GM13977 (cell line): ENCODE measurements at places on chromosomes 2 and 18.
A peak's percentile ranks its signal among the peaks of the same experiment; 100 is the strongest.

DNA sequence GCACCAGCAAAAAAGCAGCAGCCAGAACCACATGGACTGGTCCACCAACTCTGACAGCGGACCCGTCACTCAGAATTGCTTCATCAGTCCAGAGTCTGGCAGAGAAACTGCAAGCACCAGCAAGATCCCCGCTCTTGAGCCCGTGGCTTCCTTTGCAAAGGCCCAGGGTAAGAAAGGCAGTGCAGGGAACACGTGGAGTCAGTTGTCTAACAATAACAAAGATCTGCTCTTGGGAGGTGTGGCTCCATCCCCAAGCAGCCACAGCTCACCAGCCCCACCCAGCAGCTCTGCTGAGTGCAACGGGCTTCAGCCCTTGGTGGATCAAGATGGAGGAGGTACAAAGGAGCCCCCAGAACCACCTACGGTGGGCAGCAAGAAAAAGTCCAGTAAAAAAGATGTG is 269.3 kb downstream of the SETBP1 start:
- no peak for DNase-seq

GRCh38 chr2:108621687-108622681 is 87.7 kb downstream of the LIMS1 start:
- DNase-seq: no peak

DNA sequence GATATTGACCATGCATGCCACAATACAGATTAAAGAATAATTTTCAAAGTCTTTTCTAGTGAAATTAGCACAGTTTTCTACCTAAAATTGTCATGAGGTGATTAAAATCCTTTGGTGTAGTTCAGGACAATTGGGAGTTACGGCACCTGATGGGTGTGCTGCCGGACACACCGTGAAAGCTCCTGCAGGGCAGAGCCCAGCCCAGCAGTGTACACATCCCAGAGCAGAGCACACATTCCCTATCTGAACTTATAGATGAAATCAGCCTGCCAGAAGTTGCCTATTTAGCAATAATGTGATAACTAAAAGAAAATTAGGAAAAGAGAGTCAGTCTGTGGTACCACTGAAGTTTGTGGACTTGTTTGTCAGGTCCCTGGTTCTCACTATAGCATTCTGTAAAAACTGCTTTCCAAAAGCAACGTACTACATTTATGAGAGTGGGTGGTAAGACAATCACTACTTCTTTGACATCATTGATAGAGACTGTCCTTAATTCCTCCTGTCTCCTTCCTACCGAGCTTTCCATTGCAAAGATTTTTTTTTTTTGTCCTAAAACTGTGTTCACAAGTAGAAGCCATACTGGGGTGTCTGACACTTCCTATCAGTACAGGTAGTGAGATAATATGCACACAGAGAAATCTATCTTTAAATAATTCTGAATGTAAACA is 3.4 kb downstream of the CYTIP start:
- no peak for DNase-seq

GRCh38 chr18:25058521-25058920 is 293.4 kb downstream of the ZNF521 start:
- DNase-seq: no peak

GRCh38 chr2:24047703-24048033 is 477 bp upstream of the WDCP start:
- no peak for DNase-seq

DNA sequence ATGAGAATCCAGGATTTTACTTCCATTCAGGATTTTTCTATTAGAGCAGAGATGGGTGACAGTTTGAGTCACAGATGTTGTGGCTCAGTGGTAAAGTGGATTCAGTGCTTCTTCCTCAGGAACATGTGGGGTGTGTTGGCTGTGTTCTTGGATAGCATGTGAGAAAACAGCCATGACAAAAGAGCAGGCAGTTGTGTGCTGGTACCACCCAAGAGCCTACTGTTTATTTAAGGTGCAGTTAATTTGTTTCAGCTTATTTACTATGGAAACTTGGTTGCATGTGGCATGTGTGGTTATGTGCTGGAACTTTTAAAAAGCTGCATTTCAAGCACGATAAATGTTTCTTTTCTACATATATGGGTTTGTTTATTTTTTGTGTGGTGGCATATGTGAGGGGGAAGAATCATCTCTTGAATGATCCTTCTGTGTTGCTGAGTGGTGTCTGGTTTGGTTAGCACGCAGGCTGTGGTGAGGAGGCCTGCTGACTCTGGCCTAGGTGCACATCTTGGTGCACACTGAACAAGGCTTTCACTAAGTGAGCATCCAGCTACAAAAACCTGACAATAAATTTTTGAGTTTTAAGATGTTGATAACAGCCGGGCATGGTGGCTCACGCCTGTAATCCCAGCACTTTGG is 67.3 kb downstream of the SPTBN1 start:
- DNase-seq: no peak

- DNase-seq: no peak
These were observed 7.1 kb upstream of the STAMBP start for GRCh38 chr2:73821669-73822068.

DNA sequence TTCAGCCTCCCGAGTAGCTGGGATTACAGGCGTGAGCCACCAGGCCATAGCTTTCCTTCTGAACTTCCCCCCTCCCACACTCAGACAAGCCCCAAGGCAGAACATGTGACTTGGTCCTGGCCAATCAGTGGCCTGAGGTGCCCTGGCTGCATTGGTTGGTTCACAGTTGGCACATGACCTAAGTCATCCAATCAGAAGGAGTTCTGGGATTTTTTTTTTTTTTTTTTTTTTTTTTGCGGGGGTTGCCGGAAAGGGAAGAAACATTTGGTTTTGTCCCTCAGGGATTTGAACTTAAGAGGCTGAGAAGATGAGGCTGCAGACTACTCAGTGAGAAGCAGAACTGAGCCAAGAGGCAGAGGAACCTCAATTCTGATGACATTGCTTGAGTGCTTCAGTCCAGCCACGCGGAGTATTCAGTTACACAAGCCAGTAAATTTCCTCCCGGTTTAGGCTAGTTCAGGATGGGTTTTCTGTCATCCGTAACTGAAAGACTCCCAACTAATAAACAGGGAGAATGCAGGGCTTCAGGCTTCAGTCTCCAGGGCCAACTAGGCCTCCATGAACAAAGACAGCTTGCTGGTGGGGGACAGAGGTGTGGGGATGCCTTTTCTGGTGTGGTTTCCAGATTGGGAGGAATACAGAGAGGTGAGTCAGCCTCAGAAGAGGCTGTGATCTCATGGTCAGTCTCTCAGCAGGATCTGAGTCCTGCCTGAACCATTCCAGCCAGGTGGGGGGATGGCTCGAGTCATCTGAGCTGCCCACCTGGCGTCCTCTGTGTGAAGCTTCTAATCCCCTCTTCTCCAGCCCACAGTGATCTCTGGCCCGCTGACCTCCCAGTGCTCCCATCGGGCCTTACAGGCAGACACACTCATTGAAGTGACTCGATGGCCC is 9.2 kb downstream of the PTMA start:
- peak; percentile 74 for DNase-seq

- no peak for DNase-seq
These were observed 22.2 kb downstream of the TNS1 start for GRCh38 chr2:217980591-217980990.

DNA sequence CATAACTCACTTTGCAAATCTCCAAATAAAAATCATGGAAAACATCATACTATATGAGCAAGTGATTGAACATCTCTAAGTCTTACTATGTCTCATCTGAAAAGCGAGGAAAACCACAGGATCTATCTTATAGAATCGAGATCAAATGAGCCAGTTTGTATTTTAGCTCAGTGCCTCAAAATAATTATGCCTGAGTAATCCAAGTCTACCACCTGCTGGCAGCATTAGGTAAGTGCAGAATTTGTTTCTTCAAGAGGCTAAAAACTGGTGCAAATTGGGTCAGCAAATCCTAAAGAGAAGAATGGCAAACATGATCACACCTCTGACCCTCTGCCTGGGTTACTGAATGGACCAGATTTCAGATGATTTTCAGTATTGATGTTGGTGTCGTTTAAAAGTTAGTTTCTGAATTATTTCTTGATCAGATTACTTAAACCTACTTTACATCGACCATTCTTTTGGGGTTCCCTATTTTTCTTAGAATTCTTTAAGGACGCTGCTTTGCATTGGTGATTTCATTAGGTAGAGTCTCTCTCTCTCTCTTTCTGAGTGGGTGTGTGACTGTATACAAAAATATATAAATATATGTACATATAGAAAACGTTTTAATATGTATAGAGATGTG is 12.7 kb upstream of the FHOD3 start:
- peak; percentile 39 for DNase-seq

DNA sequence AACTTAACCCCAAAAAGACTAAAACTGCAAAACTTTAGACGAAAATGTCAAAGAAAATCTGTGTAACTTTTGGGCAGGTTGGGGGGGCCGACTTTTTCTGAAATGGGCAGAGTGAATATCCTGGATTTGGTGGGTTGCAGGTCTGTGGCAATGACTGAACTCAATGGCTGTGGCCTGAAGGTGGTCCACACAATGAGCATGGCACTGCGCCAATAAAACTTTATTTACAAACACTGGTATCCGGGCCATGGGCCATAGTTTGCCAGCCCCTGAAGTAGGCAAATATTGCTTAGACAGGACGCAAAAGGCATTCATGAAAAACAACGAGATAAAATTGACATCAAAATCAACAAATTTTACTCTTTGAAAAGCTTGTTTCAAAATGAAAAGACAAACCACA is 66.2 kb downstream of the RTP5 start:
- DNase-seq: no peak

DNA sequence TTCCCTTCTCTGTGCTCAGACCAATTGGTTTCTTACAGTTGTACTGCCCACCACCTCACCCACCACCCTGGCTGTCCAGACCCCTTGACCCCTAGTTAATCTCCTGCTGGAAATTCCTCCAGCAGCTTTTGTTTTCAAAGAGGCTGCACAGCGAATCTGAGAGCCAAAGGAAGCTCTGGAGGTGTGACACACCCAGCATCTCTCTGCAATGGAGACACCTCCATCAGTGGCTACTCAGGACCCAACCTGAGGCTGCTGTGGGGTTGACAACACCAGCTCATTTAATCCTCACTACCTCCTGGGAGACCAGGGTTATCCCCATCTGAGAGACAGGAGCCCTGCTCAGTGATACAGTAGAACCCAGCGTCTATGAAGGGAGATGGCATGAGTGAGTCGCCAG is 86.4 kb downstream of the BIN1 start:
- no peak for DNase-seq

DNA sequence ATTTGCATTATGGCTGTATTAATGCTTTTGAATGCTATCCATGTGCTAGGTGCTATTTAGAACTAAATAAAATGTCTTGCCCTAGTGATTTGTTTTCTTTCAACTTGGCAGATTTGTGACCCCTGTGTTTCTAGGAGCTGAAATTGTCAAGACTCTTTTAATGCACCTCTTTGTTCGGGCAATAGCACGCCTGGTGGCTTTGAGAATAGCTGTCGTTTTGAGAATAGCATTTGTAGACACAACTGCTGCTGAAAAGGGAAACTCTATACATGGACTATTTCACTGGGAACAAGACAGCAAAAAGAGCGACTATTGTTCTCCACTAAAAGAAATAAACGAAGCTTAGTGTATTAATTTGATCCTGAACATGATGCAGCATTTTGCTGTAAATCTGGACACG is 352.1 kb upstream of the ZNF521 start:
- no peak for DNase-seq

GRCh38 chr2:235494716-235495372 is 1.0 kb downstream of the AGAP1 start:
- no peak for DNase-seq

GRCh38 chr2:219368690-219369191 is 19.0 kb downstream of the DNPEP start:
- DNase-seq: no peak

DNA sequence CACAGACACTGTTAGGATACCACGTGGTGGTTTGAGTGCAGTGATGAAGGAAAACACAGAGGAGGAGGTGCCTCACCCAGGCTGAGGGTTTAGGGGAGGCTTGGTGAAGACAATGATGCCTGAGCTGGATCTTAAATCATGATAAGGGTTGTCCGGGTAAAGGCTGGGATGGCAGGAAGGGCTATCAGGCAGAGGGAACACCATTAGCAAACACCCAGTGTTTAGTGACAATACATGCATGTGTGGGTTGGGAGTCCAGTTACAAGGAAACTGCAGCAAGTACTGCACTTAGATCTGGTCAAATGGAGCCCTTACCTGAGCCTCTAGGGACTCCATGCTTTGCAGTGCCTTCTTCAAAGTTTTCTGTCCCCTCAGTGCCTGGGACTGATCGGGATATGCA is 79.8 kb upstream of the MBOAT2 start:
- DNase-seq: no peak

GRCh38 chr2:128416109-128416785 is 97.6 kb upstream of the HS6ST1 start:
- no peak for DNase-seq

- no peak for DNase-seq
These were observed 329.5 kb upstream of the CHAC2 start for GRCh38 chr2:53438100-53438499.

DNA sequence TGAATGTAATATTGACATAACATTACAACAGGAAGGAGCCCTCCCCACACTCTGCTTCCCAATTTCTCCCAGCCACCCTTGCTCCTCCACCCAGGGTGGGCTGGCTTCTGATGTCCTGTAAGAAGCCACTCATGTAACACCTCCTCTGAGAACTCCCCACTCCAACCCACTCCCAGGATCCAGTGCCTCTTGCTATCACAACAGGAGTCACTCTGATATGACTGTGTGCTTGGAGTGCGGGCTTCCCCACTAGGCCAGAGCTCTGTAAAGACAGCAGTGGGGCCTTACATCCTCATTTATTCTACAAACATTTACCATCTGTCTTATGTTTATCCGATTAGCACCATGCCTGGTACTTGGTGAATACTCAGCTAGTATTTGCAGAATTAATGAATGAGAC is 65.1 kb downstream of the PTGR3 start:
- no peak for DNase-seq

DNA sequence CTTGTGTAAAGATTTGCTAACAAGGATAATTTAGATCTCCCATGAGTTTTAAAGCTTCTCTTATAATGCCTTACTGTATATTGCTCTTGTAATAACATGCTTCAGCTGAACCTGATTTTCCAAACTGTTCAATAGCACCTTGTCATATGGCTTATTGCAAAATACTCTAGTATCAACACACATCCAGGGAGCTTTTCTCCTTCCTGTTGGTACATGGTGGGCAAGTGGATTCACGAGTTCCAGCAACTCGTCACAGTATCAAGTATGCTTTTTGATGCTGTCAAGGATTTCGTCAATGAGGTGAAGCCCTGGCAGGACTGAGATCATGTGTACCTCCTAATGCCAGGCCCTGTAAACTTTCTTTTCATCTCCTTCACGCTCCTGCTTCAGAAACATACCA is 59.5 kb upstream of the ITPRID2 start:
- no peak for DNase-seq

DNA sequence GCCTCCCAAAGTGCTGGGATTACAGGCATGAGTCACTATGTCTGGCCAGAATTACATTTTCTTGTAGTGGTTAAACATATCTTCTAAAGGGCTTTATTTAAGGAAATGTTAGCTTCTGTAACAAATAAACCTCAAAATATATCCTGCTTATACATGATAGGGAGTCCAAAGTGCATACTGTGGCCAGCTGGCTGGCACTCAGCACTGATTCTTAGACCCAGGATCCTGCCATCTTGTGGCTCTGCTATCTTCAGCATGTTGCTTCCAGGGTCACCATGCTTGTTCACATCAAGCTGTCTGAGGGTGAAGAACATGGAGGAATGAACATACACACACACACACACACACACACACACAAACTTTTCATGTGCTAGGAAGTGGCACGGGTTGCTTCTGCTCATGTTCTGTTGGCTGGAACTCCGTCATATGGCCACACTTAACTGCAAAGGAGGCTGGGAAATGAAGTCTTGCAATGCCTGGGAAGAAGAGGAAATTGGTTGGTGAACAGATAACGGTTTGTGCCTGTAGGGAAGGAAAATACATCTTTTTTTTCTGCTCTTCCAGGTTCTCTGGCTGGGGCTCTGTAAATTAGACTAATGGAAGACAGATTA is 40.0 kb downstream of the NPPC start:
- no peak for DNase-seq
